ENCODE measurements at places on chromosomes 7 and 10.

DNA sequence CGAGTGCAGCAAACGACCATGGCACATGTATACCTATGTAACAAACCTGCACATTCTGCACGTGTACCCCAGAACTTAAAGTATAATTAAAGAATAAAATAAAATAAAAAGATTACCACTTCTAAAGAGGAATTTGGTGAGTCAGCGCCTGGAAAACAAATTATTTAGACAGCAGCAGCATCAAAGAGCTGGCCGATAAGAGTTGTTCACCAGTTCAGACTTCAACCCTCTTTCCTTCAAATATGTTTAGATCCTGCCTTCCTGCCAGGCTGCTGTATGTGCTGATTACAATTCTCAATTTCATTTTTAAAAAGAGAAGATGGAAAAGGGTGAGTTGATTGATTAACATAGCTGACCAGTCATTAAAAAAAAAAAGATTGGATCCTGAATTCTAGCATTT lies 672.0 kb upstream of the NRP1 start:
- H3K27me3 ChIP-seq: no peaks in the 10 kb centered on the region
- H3K4me1 ChIP-seq: no peaks in the 10 kb centered on the region
- no peak for DNase-seq
- H3K27ac ChIP-seq: no peak overlapping the region

DNA sequence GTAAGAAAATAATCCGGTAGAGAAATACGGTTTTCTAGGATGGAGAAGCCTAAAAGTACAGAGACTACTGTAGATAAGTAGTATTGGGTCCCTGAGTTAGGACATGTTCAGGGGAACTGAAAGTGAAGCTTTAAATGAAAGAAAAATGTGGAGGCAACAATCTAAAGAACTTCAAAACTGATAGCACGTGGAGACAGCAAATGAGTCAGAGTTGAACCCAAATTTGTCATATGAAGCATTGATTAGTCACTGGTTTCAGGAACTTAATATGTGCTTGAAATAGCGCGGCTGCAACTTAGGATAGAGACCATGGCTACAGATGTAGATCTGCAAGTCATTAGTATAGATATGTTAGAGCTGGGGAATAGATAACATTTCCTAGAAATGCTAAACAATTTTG lies 1138.6 kb upstream of the SORCS1 start:
- H3K4me1 ChIP-seq: no peaks in the 10 kb centered on the region
- H3K27ac ChIP-seq: no peak overlapping the region
- H3K27me3 ChIP-seq: no peaks in the 10 kb centered on the region

DNA sequence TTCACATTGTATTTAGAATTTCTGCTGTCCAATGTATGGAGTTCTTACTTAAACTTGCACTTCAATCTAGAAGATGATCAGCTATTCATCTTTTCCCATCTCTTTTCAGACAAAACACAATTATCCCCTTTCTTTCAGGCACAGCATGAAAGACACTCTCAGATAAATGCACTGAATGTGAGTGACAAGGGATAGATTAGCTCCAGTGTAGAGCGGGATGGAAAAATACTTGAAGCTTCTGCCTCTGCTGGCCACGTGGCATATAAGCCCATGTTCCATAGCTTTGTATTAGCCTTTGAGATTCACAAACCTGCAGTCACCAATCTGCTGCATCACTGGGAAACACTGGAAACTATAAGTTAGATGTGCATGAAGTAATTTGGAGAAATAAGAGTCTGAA lies 162.2 kb upstream of the FAM3C start:
- no peaks in the 10 kb centered on the region for H3K36me3 ChIP-seq
- no peaks in the 10 kb centered on the region for H3K4me1 ChIP-seq
- DNase-seq: no peak
- no peak overlapping the region for H3K27ac ChIP-seq
- no peaks in the 10 kb centered on the region for H3K27me3 ChIP-seq

- H3K27ac ChIP-seq: no peak overlapping the region
- no peaks in the 10 kb centered on the region for H3K27me3 ChIP-seq
- DNase-seq: no peak
- H3K4me1 ChIP-seq: peaks cover 2% of the 10 kb centered on the region
Measured at GRCh38 chr10:88076027-88076880, 212.8 kb downstream of the PTEN start.

GRCh38 chr7:133059263-133059662 lies 22.6 kb downstream of the CHCHD3 start:
- peaks cover 4% of the 10 kb centered on the region for H3K4me1 ChIP-seq
- H3K27ac ChIP-seq: no peak overlapping the region
- H3K4me3 ChIP-seq: no peak overlapping the region
- no peaks in the 10 kb centered on the region for H3K27me3 ChIP-seq
- no peaks in the 10 kb centered on the region for H3K36me3 ChIP-seq
- no peak for DNase-seq
